ENCODE measurements at places on chromosomes 5 and 9.
A peak's percentile ranks its signal among the peaks of the same experiment; 100 is the strongest.

GRCh38 chr5:55911784-55912653 is 60.9 kb downstream of the IL31RA start:
- no peak for DNase-seq

DNA sequence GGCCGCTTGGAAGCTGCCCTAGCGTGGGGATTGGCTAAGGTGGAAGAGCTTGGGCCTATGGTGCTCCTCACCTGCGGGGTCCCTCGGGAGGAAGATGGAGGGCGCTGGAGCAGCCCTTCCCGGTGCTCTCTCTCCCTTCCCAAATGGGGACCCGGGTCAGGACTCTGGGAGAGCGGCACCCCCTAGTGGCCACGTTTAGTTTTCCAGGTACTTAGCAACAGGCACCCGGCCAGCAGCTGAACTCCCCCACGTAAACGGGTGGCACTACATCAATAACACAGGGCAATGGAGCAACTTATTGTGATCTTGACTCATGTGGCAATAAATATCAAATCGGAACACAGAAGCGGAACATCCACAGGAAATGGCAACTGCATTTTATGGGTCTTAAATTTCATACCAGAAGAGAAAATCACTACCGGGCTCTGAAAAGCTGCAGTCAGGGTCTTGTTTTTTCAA is 316.6 kb downstream of the AGTPBP1 start:
- DNase-seq = peak; percentile 28

DNA sequence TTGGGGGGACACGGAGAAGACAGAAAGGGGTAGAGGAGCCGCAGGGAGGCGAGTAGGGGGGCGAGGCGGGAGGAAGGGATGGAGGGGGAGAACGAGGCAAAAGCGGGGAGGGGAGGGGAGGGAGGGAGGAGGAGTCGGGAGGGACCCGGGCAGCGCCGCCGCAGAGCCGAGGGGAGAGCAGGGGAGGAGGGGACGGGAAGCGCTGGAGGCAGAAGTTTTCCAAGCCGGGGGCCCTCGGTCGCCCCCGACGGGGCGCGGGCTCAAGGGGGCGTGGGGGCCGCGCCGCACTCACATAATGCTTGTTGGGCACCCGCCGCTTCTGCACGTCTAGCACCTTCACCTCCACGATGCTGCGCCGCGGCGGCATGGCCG is 353 bp downstream of the SH3PXD2B start:
- DNase-seq = no peak

- no peak for DNase-seq
These were observed 13.0 kb upstream of the SPINK4 start for GRCh38 chr9:33227008-33227398.
